ENCODE measurements at places on chromosomes 3 and 15.

- no peak for DNase-seq
Measured at GRCh38 chr15:100940767-100941379, 21.7 kb downstream of the LRRK1 start.

GRCh38 chr3:190970560-190970959 is 108.1 kb upstream of the GMNC start:
- no peak for DNase-seq

- DNase-seq: no peak
Measured at GRCh38 chr3:9387322-9387655, 10.1 kb upstream of the SETD5 start.

GRCh38 chr3:190318666-190319065 is 3.6 kb downstream of the CLDN1 start:
- no peak for DNase-seq

GRCh38 chr3:39177708-39178332 is 14.6 kb downstream of the XIRP1 start:
- DNase-seq: peak; percentile 57

DNA sequence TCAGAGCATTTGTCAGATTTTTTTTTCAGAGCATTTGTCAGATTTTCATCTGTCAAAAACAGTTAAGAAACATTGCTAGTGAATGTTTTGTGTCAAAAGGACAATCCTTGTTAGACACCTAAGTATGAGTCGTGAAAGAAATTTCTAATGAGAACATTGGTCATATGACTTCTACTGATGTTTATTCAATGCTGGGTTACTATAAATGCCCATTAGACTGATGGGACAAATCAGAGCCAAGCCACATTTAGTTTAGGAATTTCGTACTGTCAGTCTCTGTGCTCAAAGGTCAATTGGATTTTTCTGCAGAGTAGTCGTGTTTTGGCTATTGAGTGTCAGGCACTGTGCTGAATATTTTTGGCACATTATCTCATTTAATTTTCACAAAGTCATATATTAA is 31.6 kb downstream of the TSC22D2 start:
- DNase-seq: no peak

- DNase-seq: no peak
Measured at GRCh38 chr3:53525765-53526703, 31.6 kb downstream of the CACNA1D start.

DNA sequence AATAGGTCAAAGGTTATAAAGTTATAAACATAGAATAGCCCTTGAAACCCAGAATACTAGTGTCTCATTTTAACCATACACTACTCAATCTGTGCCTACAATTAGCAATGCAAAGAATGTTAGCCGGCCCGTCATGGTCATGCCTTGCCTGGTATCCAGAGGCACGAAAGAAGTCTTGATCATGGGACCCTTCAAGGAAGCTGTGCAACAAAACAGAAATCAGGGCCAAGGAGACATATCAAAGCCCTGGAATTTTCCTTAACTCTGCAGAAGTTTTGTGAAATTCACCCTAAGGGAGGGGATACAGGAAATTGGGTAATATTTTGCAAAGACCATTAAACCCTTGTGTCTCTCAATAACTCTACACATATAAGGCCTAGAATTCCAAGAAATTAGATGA is 482.4 kb downstream of the ROBO1 start:
- no peak for DNase-seq

DNA sequence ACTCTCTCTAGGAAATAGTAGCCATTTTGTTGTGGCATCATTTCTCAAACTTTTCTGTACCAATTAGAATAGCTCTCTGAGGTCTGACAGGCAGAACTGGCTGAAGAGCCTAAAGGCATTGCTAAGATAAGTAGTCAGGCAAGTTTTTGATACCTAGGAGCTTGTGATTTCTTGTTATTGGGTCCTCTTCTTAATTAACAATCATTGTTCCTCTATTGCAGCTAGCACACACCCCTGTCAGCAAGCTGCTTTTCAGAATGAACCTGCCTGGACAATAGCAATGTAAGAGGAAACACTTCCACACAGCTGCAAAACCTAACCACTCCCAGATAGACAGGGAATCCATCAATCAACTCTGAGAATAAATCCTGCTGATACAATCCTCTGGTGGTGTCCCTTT is 403.9 kb upstream of the TBL1XR1 start:
- DNase-seq: no peak

- DNase-seq: no peak
Measured at GRCh38 chr3:66041116-66041515, 2.4 kb upstream of the MAGI1 start.

DNA sequence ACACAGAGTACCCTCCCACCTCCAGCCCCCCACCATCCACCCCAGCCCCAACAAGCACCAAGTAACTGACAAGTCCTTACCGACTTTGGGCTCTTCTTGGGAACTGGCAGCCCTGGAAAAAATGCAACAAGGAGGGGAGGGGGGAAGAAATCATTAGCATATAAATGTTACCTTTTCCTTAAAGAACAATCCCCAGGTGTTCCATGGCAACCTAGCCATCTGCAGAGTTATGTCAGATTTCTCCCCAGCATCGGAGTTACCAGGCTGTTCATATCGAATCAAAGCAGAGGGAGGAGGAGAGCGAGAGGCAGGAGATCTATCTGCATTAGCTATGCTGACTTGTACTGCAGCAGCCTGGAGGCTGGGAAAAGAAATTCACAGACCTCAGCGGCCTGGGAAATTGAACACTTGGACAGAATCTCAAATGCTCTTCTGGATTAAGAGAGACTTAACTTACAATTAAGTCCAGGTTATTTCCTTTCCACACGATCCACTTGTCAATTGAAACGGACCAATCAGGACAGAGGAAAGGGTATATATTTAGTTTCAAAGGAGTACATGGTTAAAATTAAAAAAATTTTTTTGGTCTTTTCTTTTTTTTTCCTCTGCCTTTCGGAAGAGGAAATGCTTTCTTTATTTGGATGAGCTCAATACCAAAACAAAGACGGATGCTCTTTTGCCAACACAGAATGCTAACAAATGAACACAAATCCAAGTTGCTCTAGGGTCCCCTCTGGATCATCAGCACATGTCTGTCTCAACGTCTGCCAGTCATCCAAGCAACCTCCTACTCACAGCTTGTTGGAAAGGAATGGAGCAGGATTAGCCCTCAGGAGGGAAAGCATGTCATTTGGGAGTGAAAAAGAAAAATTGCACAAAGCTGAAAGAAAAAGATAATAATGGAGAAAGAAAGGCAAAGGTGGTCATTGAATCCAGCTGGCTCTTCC is 637.1 kb downstream of the MAGI1 start:
- no peak for DNase-seq

GRCh38 chr15:35055416-35056105 is 29.5 kb downstream of the NANOGP8 start:
- no peak for DNase-seq

- DNase-seq: no peak
Measured at GRCh38 chr3:36221975-36222374, 158.3 kb upstream of the STAC start.

DNA sequence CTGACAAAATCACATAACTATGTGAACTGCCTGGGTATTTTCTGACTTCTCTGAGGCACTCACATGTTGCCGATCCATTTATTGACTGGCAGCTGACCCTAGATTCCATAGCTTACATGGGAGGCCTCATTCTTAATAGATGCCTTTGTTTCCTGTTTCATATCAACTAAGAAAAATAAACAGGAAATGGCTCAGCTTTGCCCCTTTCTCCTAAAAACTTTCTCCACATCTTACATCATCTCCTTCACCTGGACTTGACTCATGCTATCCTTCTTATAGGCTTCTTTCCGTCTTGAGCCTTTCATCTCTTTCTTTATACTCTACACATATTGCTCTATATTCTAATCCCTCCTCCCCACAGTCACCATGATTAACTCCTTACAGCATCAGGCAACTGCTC is 38.0 kb downstream of the TXNRD3 start:
- DNase-seq: no peak

DNA sequence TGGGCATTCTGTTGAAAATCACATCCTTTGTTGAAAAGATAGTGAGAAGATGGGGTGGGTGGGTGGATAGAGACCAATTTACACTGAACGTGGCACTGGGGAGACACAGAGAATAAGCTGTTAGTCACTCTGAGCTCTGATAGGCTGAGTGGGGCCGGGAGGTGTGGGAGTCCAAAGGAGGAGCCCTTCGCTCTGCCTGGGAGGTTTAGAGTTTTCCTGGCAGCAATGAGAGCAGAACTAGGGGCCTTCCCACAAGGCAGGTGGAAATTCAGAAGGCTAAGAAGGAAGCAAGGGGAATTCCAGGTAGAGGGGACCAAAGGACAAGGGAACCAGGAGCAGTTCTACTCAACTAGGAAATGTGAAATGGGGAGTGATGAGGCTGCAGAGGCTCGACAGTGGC is 272.7 kb downstream of the RPLP1 start:
- no peak for DNase-seq

- DNase-seq: no peak
Measured at GRCh38 chr3:194174406-194174805, 38.5 kb downstream of the HES1 start.

GRCh38 chr3:194087995-194088855 is 47.7 kb upstream of the HES1 start:
- DNase-seq: no peak

DNA sequence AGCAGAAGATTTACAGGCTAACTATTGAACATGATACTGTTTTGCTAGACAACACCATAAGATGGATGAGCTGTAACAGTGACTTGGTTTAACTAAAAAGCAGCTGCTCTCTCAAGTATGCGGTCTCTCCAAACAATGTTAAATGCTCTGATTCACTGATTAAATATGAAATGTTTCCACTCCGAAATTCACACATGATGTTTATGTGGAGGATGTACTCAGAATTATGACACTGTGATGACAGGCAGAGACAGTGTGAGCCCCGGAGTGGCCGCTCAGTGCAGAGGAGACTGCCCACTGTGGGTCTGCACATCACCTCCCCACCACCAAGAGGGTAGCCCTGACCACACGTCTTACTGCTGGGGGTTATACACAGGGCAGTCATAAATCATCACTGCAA is 83.9 kb upstream of the MEX3B start:
- DNase-seq: no peak

- no peak for DNase-seq
Measured at GRCh38 chr15:64089543-64090280, 3.9 kb downstream of the CIAO2A start.

DNA sequence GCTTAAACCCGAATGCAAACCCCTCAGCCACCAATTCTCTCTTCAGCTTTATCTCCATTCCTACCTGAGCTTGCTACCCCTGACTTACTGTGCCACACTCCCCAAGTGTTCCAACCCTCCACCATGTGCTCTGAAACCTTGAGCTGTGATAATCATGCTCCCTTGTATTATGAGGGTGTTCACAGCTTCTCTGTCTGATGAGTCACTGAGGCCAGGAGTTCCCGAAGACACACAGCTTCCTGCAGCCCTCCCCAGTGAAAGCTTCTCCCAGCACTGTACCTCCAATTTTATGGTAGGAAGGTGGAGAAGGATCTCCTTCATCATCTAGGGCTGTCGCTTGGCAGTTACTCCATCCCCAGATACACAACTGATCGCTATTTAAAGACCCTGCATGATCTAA is 24.9 kb downstream of the STAC start:
- no peak for DNase-seq

GRCh38 chr15:68158046-68158628 is 47.0 kb downstream of the CALML4 start:
- DNase-seq: no peak

DNA sequence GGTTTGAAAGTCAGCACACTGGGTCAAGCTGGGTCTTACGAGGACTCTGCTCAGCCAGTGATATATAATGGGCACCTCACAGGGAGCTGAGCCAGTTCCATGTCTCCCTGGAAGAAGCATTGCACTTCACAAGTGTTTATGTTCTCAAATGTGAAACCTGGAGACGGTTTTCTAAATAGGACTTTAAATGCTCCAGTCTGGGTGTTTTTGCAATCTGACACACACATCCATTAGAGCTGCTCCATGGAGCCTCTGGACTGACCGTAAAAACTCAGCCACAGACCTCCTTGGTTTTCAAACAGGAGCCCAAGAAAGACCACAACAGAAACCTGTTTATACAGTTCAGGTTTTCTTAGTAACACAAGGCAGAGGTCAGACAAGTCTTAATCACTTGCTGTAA is 201.3 kb upstream of the LRIG1 start:
- no peak for DNase-seq
